Gastrocnemius medialis (tissue), 4 donors: ENCODE measurements at places on chromosomes 12 and 14. TPM values are rescaled to one million over a fixed set of nuclear protein-coding genes. Genes with fewer than 3 reads are reported as not detected.

DNA sequence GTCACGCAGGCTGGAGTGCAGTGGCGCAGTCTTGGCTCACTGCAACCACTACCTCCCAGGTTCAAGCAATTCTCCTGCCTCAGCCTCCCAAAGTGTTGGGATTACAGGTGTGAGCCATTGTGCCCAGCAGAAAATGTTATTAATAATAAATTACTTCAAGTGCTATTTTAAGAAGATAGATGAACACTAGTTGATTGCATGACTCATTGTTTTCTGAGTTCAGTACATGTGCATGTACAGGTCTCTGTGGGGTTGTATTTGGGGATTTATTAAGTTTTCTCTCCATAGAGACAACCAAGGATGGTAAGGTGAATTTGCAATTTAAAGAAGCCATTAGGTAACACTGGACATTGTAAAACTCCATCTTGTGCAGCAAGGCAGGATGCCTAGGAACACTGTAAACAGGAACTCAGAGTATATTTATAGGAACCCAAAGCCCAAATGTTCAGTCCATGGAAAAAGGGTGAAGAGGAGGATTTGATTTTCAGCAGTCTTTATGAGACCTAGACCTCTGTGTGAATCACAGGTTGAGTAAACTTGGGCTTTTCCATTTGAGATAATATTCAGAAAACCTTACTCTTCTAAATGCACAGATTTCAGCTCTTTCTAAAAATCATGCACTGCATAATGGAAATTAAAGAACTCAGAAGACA lies 49.3 kb upstream of the TMPO start:
- H3K27me3 ChIP-seq = no peaks in the 10 kb centered on the region
- no peak for DNase-seq
- H3K36me3 ChIP-seq = no peaks in the 10 kb centered on the region

DNA sequence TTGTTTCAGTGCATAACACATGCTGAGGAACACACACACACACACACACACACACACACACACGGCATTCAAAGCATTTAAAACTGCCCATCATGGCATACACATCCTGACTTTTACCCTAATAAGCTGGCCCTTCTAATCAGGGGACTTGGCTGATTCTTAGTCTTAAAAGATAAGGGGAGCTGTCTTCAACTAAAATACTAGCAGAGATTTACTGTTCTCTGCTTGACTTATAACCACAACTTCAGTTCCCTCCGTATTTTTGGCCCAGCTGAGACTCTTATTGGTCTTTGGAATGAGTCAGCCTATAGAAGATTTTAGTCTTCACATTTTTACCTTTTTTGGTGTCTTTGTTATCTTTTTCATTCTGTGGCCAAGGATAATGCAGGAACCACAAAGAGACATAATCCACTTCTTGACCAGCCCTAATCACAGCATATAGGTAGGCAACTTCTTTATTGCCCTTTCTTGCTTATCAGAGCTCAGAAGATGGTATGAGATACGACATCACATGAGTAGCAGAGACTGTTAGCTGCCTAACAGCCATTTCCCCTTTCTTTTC lies 25.1 kb upstream of the SLC8A3 start:
- H3K27me3 ChIP-seq = no peaks in the 10 kb centered on the region
- H3K4me3 ChIP-seq = no peak overlapping the region
- no peak for DNase-seq
- H3K36me3 ChIP-seq = no peaks in the 10 kb centered on the region
- no peaks in the 10 kb centered on the region for H3K4me1 ChIP-seq

DNA sequence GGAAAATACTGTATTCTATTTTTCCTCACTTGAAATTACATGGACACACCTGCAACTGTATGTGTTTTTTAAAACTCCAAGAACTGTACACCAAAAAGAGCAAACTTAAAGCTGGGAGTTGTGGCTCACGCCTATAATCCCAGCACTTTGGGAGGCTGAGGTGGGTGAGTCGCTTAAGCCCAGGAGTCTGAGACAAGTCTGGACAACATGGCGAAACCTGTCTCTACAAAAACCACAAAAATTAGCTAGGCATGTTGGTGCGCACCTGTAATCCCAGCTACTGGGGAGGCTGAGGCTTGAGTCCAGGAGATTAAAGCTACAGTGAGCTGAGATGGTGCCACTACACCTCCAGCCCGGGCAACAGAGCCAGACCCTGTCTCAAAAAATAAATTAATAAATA lies 95.9 kb downstream of the SINHCAF start:
- H3K4me3 ChIP-seq = no peak overlapping the region
- H3K27ac ChIP-seq = peak overlapping the region; percentile 43
- DNase-seq = no peak
- no peaks in the 10 kb centered on the region for H3K4me1 ChIP-seq
- H3K36me3 ChIP-seq = no peaks in the 10 kb centered on the region

Gene GZMB
- not detected for total RNA-seq

Gene ASPG
- total RNA-seq = not detected
